ENCODE measurements at places on chromosomes 16 and 17.

DNA sequence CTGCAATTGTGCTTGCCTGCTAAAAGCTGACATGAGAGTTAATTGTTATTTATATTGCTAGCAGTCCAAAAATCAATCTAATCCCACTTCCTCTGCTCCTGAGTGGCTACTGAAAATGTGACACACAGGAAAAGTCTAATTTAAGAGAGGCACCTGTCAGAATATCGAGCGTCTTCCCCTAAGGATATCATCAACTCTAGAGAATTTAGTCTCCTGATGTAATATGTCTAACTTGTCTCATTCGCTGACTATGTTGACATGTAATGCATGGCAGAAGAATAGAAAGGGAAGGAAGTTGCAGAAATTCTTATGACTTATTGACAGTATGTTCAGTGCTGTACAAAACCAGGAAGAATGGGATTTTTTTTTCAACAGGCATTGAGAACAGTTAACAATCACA lies 893.4 kb upstream of the CDH8 start:
- no peak for DNase-seq

GRCh38 chr17:72122010-72122764 lies 1.4 kb downstream of the SOX9 start:
- DNase-seq: no peak

- DNase-seq: no peak
These were observed 7.4 kb downstream of the ALOXE3 start for GRCh38 chr17:8110907-8111306.

DNA sequence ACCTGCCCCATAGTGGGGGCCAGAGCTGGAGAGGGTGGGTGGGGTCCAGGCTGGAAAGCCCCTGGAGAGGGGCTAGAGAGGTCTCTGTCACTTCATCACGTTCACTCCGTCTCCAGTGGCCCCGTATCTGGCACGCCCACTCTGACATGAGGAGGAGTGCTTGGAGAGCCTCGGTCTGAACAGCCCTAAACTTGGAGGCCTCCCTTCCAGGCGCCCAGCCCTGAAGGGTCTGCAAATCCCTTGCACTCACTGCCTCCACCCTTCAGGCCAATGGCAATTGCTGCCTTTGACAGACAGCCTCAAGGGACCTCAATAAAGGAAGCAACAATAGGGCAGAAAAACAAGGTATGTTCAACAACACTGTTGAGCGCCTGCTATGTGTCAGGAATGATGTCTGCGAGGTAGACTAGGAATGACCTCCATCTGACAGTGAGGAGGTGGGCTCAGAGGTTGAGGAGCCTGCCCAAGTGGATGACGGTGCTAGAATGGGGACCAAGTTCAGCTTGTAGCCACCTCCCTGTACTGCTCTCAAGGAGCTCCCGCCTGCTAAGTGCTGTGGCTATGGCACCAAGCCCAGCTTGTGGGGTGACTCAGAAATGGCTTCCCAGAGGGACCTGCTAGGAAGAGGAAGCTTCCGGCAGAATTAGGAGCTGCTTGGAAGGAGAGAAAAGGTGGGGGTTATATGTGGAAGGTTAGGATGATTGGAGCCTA lies 2.9 kb upstream of the EPX start:
- no peak for DNase-seq

DNA sequence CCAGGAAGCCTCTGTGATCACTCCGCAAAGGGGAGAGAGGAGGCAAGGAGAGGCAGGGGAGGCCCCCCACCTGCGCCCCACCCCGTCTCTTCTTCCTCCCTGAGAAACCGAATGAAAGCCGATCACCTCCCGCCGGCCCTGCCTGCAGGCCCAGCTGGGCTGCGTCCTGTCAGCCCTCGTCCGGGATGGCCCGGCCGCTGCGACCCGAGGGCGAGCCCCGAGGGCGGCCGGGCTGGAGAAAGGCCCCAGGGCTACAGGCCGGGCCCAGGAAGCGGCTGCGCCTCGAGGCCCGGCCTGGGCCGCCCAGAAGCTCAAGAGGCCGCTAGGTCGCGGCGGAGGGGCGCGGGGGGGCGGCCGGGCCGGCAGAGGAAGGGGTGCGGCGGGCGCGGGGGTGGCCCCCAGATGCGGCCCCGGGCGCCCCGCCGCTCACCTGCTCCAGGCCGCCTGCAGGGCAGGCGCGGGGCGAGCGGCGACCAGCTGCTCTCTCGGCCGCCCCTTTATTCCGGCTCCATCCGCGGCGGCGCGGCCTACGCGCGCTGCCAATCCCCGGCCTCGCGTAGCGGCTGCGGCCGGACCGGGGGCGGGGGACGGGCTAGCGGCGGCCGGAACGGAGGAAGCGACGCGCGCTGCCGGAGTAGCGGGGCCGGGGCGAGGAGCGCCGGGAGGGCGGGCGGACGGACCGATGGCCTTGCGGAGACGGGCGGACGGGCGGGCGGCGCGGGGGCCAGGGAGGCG lies at the start of gene ZNF319:
TSS of gene ZNF319 (minus strand) at position 702 of the 735 bp plus-strand sequence. CDS start 2,407 bp downstream, outside the sequence.
- no peak for DNase-seq

- no peak for DNase-seq
These were observed 48.7 kb downstream of the TENT4B start for GRCh38 chr16:50201787-50202186.

GRCh38 chr17:39196808-39197291 lies 619 bp downstream of the CACNB1 start:
- no peak for DNase-seq

Measured in NT2/D1 (cell line).